ENCODE measurements at places on chromosomes 16 and 17.

GRCh38 chr17:1142561-1142971, 37.2 kb downstream of the ABR start:
- no peak for DNase-seq

- DNase-seq = no peak
These were observed 363.3 kb upstream of the CDH5 start for GRCh38 chr16:66003201-66003600.

DNA sequence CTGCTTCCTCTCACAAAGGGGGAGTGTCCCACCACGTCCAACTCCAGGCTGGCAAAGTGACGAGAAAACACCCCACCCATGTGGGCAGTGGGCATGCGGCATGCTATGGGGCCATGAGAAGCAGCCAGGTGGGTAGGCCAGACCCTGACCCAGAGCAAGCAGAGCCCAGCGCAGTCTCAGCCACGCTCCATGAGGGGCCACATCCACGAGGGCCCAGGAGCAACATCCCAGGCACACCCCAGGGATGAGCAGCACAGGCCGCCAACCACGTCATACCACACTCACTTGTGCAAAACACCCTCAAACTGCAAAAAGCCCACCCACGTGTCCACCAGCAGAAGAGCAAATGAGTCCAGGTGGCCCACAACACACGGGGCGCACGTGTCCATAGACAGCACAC, 117.0 kb downstream of the ZNF778 start:
- no peak for DNase-seq

DNA sequence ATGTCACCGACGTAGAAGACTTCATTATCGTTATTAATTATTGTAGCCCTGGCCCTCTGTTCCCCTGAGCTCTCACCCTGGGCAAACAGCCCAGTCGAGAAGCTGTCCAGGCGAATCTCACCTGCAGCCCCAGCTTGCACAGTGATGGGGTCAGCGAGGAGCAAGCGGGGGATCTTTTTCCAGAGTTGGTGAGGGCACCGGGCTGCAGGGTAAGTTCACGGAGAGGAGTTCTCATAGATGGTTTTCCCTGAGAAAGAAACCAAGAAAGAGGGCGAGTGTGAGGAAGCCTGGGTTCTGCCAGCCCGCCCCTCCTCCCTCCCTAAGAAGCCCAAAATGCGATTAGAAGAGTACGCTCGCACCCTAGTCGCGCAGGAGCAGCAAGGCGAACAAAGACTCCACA, 436 bp downstream of the SPAG5 start:
- DNase-seq = no peak

GRCh38 chr17:76641501-76641900, 2.1 kb downstream of the ST6GALNAC1 start:
- no peak for DNase-seq

GRCh38 chr17:20784100-20784665, 204.7 kb downstream of the CDRT15L2 start:
- DNase-seq = no peak

- no peak for DNase-seq
These were observed 20.6 kb upstream of the PIK3R6 start for GRCh38 chr17:8887834-8888703.

Data from activated CD4-positive, alpha-beta T cell treated with anti-CD3 and anti-CD28 coated beads for 48 hours (primary cell).